Stimulated activated CD8-positive, alpha-beta memory T cell treated with anti-CD3 and anti-CD28 coated beads, Interleukin-4, amount 100 ng/mL, for 1 hour (primary cell): ENCODE measurements at places on chromosomes 4 and X.

DNA sequence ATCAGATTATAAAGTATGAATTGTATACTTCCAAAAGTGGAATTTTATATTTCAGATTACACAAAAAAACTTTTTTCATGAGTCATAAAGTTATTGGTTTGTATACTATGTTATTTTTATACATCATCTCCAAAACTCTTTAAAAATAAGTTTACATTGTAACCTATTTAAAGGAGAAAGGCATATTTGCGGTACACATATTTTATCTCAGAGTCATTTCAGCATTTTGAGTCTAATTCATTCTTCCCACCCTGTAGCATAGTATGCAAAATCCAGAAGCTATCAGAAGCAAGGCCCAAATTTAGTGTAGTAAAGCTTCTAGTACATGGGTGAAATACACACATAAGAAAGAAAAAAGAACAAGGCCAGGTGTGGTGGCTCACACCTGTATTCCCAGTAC lies 80.3 kb downstream of the AWAT2 start:
- no peak for DNase-seq

DNA sequence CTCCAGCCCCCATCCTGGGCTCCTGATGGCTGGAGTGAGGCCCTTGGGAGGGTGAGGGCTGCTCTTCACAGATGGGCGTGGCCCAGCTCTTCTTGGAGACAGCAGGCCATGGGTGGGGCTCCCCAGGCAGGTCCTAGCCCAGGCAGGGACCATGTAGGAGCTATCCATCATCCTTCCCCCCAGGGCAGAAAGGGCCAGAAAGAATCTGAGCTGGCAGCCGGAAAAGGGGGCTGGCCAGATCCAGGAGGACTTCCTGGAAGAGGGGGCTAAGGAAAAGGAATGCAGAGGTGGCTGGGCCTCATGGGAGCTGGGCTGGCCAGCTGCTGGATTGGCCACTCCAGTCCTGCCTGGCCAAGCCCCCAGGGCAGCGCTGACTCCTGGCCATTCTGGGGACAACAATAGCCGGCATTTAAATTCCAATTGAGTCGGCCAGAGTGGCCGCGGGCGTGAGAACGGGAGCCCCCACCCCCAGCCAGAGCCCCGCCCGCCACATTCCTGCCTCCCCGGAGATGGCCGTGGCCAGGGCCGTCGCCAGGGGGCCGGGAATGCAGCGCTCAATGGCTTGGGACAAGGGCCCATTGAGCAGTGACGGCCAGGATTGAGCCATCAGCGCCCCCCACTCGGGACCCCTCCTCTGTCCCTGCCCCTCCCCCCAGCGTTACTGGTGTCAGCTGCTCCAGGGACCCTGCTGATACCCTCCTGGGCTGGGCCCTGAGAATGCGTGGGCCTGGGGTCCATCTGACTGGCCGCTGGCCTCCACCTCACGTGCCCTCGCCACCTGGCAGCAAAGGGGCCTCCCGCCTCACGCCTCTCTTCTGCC lies 15.1 kb upstream of the FGFR3 start:
- no peak for DNase-seq

DNA sequence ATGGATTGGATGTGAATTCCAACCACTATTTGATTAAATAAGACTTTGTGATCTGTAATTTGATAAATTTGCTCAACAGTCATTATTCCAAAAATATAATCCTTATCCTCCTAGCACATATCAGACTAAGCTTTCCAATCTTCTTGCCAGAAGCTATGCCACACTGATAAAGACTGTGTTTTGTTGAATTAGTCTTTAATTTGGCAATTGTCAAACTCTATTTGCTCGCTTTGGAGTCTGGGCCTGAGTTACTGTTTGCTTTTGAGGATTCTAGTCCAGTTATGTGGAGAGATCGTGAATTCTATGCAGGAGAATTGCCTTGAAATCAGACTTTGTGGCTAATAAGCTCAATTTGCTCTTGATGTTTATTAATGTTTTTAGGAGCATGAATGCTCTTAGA lies 10.9 kb upstream of the RNF150 start:
- DNase-seq = no peak

- DNase-seq = no peak
Observed at GRCh38 chr4:165403637-165404036, 24.8 kb downstream of the CPE start.

DNA sequence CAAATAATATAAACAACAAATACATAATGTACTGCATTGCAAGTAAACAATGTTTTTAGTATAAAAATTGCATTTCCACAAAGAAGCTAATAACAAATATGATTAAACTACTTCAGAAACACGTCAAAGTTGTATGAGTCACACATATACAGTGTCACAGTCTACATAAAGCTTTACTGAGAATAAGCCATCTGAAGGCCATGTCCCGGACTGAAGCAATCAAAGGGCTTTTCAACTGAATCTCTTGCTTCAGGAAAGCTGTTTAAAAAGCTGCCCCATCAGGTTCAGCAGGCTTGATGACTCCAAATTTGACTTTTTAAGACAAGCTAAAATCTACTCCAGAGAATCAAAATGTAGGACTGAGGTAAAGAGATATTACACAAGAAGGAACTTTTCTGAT lies 1476.8 kb downstream of the ADGRL3 start:
- DNase-seq = no peak

DNA sequence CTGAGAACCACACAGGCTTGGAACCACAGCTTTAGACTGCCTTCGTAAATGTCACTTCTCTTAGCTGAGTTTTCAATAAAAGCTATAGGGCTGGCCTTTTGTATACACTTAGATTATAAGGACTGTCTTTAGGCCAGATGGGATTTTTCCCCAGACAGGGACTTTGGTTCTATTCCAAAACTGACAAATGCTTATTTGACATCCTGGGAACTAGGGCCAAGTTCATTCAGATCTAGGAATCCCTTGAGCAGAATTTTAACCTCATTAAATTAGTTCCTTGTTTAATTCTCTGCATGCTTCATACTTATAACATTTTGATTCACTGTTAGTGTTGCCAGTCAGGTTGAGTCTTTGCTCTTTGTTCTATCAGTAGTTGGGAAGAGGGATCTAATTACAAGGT lies 23.1 kb downstream of the ZRSR2 start:
- DNase-seq = no peak

- DNase-seq = no peak
Observed at GRCh38 chr4:143224255-143224654, 39.5 kb downstream of the USP38 start.

GRCh38 chr4:61243962-61244361 lies 43.8 kb downstream of the ADGRL3 start:
- DNase-seq = no peak

- DNase-seq = no peak
Observed at GRCh38 chrX:102968216-102968615, 31.1 kb downstream of the RAB40AL start.
